CD4-positive, alpha-beta T cell treated with Interleukin-2 at 100 ng/mL for 4 hours (primary cell): ENCODE measurements at places on chromosomes 11 and 22.
A peak's percentile ranks its signal among the peaks of the same experiment; 100 is the strongest.

DNA sequence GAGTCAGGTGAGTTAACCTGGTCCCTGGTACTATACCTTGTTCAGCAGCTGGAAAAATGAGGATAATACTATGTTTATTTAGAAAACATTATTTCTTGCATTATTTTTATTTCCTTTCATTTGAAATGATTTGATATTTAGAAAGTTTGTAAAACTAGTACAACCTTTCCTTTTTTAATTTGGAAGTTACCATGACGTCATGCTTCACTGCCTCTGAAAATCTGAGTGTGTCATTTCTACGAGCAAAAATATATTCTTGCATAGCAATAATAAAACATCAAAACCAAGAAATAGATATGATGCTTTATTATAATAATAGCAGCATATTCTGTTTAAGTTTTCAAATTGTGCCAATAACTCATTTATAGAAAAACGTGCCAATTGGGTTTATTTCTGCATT lies 1445.0 kb upstream of the RAG2 start:
- no peak for DNase-seq

GRCh38 chr11:10758957-10759356 lies 7.9 kb downstream of the CTR9 start:
- DNase-seq: no peak

- no peak for DNase-seq
Measured at GRCh38 chr11:66345316-66345649, 379 bp upstream of the BRMS1 start.

DNA sequence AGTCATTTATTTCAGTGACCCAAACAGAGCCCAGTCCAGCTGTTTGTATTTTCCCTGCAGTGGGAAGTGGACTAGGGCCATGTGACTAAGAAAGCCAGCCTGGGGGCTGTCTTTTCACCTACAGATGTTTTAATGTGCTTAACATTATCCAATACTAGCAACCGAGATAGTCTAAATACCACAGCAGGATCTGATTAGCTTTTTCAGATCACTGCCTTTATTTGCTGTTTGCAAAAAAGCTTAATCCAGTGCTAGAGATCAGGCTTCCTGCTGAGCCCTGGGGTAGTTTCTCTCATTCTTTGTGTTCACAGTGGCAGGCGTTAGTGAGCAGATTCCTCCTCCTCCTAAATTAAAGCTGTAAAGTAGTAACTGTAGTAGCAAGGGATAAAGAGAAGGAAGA lies 35.0 kb downstream of the ZC3H12C start:
- DNase-seq: no peak

GRCh38 chr11:30333405-30333804 lies 10.5 kb downstream of the ARL14EP start:
- peak; percentile 31 for DNase-seq

DNA sequence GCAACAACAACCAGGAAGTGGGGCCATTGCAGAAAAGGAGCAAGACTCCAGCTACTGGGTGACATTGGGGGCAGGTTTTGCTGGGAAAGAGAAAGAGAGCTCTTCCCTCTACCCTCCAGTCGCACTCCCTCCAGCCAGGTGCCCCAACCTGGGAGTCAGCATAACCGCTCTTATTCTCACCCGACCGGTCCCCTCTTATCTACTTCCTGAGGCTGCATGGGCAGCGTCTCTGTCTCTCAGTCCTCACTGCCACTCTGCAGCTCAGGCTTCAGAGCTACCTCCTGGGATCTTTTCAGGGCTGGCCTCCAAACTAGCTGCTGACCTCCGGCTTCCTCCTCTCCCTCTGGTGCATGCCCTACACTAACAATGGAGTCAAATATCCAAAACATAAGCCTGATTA lies 5.1 kb downstream of the ZNF70 start:
- DNase-seq: no peak

DNA sequence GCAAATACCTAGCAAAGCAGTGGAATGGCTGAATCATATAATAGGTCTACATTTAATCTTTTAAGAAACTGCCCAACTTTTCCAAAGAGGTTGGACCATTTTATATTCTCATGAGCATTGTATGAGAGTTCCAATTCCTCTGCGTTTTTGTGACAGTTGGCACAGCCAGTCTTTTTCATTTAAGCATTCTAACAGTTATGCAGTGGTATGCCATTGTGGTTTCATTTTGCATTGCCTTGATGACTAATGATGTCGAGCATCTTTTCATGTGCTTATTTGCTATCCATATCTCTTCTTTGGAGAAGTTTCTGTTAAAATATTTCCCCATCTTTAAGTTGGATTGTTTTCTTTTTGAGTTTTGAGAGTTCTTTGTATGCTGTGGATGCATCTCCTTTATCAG lies 38.7 kb downstream of the EIF3F start:
- DNase-seq: no peak

DNA sequence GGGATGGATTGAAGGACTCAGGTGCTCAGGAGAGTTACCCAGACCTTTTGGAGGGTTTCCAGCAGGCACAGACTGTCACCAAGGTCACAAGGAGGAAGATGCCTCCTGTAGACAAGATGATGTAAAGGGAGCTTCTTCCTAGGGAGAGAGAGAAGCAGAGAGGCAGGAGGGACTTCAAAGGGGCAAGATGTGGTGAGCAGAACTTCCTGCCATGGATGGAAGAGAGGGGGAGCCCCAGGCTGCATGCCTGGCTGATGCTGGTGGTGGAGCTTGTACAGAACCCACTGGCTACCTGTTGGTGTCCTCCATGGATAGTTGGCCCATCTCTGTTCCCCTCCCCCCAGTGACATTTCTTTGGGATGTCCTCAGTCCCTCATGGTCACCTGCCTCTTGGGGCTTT lies 4.2 kb downstream of the HEPN1 start:
- DNase-seq: no peak

- no peak for DNase-seq
Measured at GRCh38 chr11:75196426-75196825, 44.1 kb upstream of the TPBGL start.

DNA sequence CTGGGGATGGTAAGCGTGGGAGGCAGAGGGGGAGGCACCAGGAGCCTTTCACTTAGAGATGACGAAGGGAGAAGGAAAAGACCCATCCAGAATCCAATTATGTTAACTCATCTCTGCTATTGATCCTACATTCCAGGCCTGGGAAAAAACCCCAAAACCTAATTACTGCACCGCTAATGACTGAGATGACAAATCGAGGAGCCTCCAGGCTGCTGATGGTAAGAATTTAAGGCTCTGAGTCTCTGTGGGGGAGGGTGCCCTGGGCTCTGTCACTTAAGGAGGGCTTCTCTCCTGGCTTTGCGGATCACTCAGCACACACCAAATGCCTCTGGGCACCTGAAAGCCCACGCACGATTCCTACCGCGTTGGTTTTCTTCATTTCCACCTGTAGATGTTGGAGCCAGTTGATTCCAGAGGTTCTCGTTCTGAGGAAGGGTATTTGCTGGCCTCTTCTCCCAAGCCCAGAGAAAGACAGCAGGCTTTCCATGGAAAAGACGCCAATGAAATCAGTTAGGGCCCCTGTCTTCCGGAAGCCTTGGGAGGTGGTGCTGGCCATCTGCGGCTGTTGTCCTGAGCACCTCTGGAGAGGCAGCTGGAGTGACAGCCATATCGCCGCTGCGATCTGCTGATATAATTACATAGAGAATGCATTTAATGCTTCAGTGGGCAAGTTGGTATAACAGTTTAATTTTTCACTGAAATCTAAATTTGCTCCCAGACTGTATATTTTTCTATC lies 751.2 kb downstream of the BRD1 start:
- DNase-seq: no peak

- no peak for DNase-seq
Measured at GRCh38 chr11:69230856-69231425, 63.0 kb upstream of the MYEOV start.

DNA sequence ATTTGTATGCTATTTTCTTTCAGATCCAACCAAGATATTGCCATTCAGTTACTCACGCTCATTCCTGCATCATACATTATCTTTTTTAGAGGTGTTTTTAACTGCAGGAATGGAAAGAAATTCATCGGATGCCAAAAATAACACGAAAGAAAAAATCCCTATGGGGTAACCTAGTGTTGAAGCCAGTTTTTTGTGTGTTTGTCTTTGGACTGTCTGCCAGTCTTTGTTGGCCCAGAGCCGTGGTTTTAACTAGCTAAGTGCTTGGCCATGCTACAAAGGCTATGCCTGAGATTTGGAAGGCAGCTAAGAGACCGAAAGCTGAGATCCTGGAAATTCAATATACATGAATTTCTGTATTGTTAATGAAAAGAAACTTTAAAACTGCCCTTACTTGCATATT lies 309.8 kb upstream of the CNTN5 start:
- DNase-seq: no peak

GRCh38 chr11:116413301-116414242 lies 359.2 kb downstream of the BUD13 start:
- DNase-seq: no peak

- no peak for DNase-seq
Measured at GRCh38 chr11:3166268-3167142, 1.4 kb upstream of the OSBPL5 start.
